ENCODE measurements at places on chromosomes 11 and 22. TPM values are rescaled to one million over a fixed set of nuclear protein-coding genes. Genes with fewer than 3 reads are reported as not detected.

GRCh38 chr11:22343371-22344032 is 5.3 kb downstream of the SLC17A6 start:
- peak; percentile 52 for DNase-seq

RAG2 gene
- total RNA-seq: not detected

SCGB1A1 gene
- not detected for total RNA-seq

DNA sequence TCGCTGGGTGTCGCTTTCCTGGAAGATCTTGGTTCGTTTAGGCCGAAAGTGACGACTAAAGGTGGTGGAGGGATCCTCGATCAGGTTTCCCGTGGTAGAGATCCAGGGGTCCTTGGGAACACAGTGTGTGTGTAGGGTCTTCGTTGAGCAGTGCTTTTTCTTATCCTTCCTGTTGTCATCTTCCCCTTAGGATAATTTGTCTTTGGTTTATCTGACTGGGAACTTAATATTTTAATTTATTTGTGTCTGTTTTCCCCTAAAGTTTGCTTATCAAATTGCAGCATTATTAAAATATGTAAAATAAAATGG is 403 bp downstream of the RBM7 start:
- DNase-seq: no peak

CDC42BPG gene
- 2.3 TPM for total RNA-seq

DNA sequence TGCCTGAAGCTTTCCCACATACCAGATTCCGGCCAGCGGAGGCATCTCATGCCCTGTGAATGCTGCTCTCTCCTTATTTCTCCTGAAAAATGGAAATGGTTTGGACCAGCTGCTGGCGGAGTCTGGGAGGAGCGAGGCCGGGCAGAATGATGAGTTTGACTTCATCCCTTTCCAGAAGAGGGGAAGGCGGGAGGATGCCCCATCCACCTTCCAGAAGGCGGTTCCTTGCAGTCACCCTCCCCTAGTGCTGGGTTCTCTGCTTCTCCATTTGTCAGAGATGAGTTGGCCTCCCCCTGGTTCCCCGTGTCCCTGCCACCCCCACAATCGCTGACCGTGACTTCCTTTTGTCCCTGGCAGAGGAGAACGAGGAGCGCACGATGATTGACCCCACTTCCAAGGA is 75.6 kb downstream of the PARVB start:
- DNase-seq: no peak

DNA sequence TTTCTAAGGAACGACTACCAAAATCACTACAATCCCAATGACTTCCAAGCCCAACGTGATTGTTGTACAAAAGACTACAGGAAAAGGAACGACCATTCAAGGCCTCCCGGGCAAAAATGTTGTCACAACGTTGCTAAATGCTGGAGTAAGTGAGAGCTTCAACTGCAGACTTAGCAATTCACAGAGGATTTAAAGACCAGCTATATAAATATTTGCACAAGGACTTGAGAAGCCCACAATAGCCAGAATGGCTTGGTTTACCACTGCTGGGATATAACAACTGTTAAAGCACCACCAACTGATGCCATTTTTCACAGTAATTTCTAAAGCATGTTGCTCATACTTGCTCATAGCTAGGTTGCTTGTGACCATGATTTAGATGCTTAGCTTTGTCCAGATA is 78.3 kb downstream of the EMSY start:
- DNase-seq: no peak

OR10D3 gene
- not detected for total RNA-seq

- DNase-seq: no peak
These were observed 2074.4 kb upstream of the RAG2 start for GRCh38 chr11:38672445-38672844.

GRCh38 chr11:36363361-36364268 is 67.5 kb downstream of the PRR5L start:
- DNase-seq: peak; percentile 26

NPAS4 gene
- total RNA-seq: not detected

DNA sequence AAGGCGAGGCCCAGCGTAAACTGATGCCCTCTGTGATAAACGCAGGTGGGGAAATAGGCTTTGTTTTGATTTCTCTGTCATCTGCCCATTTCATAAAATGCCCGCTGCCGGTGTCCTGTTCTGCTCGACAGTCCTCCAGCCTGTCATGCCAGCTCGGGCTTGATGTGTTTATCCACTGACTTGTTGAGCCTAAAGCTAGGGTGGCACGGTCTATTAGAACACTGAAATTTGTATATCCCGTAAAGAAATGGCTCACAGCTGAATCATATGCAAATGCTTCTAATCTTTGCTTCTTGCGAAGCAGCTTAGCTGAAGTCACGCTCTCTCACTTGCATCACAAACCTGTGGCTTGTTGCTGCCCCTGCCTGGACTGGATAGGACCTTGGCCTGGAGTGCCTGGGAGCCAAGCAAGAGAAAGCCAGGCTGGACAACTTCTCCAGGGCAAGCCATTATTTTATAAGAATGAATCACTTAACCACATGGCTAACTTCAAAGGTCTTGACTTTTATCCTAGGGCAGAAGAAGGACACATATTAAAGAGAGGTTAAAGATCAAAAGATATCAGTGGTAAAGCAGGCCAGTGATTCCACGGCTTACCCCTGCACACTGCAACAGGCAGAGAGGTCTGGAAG is 33.1 kb downstream of the EHF start:
- no peak for DNase-seq

All from H7 (cell line).